ENCODE measurements at places on chromosomes 3 and 15.

GRCh38 chr15:47908486-47908885, 191.2 kb downstream of the SEMA6D start:
- DNase-seq = no peak

- DNase-seq = no peak
These were observed 236.9 kb upstream of the ICE2 start for GRCh38 chr15:60715859-60716258.

- DNase-seq = no peak
These were observed 446.8 kb downstream of the WDR72 start for GRCh38 chr15:53312707-53313106.

- no peak for DNase-seq
These were observed 50.5 kb downstream of the HRH1 start for GRCh38 chr3:11204697-11205348.

GRCh38 chr3:31213869-31214486, 318.7 kb upstream of the STT3B start:
- DNase-seq = no peak

GRCh38 chr15:89599021-89599420, 23.8 kb downstream of the TICRR start:
- no peak for DNase-seq

GRCh38 chr3:19476281-19476680, 328.0 kb downstream of the KCNH8 start:
- no peak for DNase-seq

GRCh38 chr3:31173118-31173718, 278.8 kb upstream of the GADL1 start:
- no peak for DNase-seq

- DNase-seq = no peak
These were observed 56.7 kb downstream of the RPL22L1 start for GRCh38 chr3:170813266-170813665.

DNA sequence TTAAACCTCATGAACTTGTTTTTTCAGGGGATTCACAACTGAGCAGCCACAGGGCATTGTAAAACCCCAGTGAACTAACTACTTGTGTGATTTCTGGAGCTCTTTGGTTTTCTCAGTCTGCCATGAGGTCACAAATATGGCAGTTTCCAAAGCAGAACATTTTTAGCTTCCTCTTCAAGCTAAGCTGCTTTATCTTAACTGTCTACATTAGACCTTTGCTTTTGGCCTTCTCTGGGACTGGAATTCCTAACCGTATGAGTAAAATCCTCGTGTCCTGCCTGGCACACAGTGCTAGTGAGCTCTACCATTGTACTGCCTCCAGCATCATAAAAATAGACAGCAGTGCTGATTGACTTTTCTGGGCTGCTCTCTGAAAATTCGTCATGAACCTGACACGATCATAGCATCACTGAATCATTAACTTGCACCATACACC, 22.1 kb downstream of the CDIN1 start:
- no peak for DNase-seq

DNA sequence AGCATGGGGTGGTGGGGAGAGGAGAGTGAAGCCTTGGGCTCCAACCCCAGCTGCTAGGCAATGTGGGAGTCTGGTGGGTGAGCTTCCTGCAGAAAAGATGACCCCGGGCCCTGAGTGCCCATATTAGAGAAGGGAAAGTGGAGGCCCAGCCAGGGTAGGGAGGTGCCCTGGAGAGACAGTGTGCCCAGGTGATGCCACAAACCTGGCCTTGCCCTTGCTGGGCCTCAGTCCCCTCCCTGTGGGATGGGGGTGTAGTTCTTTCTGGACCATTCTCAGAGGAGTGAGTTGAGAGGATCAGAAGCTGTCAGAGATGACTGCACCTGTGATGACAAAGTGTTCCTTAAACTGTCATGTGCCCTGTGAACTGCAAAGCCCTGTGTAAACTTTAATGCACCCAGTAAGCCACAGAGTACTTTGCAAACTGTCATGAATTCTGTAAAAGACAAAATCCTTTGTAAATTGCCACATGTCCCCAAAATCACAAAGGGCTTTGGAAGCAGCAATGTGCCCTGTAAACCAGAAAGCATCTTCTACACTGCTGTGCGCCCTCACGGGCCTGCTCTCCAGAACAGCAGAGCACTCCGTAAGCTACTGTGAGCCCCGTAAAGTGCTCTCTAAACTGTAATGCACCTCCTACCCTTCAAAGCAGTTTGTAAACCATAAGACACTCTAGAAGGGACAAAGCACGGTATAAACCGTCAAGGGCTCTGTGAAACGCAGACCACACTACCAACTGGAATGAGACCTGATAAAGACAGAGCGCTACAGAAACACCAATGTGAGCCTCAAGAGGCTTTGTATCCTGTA, 51.3 kb upstream of the FGD5 start:
- DNase-seq = no peak

DNA sequence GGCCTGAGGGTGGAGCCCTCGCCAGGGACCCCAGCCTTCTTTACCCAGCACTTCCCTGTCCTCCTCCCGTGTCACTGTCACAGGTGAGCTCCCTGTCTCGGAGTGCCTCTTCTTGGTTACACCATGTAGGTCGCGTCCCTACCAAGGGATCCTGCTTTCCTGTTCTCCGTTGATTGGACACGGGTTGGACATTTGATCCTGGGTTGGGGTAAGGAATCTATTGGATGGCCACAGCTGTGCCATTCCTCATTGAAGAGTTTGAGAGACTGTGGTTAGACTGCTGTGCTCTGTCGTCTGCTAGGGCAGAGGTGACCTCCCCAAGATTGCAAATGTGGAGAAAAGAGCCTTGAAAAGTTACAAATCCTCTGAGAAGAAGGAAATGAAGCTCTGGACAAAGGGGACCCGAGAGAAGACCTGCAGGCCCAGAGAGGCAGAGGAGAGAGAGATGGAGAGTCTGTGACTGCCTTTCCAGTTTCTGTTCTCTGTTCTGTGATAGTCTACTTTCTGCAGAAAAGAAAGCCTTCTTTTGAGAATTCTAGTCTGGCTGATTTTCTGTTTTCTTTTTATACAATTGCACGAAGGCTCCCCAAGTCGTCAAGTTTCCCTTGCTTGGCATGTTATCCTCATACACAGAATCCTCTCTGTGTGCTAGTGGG, 325.7 kb upstream of the RGMA start:
- no peak for DNase-seq

DNA sequence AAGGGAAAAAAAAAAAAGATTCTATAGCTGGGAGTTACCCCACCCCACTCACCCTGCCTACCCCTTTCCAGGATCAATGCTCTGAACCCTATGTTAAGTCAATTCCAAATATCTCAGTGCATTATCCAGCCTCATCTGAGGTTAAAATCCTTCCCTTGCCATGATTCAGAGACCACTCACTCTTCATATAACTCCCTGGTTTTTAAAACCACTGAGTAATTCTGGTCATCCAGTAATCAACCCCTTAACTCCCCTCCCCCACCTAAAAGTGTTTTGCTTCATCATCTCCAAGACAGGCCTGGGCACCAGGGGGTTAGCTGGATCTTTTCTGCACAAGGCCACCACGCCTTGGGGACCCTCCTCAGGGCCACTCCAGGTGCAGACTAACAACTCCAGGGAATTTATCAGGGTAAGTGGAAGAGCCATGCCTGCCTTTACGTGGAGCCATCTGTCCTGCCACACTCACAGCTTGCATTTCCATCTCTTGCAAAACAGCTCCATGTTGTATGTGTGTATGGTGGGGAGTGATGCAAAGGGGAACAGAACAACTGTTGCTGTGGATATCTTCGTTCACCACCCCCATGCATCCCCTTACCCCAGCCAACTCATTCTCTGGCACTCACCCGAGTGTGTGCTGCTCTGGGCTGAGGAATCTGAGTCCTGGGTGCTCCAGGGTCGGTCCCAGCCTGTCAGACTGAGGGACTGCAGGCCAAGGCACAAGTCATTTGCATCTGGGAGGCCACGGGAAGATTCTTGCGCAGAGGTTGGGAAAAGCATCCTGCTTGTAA, 30.7 kb upstream of the RPS17 start:
- no peak for DNase-seq

DNA sequence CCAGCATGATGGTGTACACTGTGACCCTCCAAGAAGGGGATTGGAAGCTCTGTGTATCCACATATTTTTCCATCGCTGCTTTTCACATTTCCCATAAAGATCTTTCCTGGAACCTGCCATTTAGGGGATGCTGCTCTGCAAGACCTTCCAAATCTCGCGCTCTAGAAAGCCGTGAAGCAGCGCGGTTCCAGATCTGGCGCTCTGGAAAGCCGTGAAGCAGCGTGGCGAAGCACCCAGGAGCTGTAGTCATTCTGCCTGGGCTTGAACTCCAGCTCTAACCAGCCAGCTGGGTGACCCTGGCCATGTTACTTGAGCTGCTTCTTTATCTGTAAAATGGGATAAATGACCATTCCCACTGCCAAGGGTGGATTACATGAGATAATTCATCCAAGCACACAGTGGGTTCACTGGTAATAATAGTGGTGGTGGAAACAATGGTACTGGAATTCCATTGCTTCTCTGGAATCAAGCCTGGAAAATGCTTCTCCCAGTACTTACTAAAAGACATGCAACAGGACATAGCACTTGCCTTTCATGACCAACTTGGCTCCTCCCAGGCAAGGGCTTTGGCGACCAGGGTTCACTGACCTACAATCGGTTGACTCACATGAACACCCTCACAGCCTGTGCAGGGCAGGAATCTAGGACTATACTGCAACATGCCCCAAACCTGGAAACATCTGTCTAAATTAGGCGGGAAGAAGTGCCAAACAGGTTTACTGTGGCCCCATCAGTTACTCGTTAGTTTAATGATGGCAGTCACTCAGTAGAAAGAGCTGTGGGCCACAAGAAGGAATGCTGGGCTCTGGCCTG, 70.7 kb downstream of the XXYLT1 start:
- DNase-seq = no peak

DNA sequence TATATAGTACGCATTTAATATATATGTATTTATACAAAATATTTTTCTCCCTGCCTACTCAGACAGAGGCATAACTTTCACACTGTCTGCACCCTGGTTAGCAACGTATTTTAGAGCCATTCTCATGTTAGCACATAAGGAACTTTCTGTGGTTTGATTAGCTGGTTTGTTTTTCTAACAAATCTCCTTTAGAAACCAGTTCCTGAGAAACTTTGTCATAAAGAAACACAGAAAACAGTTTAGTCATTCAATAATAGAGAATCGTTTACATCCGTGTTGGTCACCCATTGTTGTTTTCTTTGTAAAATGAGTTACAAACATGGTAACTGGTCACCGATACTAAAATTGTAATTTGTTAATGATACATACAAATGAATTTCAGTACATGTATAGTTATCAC, 5.9 kb upstream of the NGRN start:
- no peak for DNase-seq

DNA sequence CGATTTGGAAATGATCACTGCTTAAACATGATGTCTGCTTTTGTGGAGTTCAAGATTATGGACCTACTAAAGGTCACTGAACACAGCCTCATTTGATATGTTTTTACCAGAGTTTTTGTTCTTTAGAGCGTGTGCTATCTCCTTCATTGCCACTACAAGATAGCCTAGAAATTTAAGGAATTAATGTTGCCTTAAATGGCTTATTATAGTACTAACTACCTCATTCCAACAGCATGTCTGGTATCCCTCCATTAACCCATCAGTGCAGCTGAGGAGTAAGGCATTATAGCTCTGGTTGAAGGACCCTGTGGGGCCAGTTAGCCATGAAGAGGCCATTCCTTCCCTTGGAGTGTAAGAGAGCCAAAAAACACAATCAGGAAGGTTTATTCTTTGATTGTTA, 2.3 kb upstream of the FAM43A start:
- DNase-seq = no peak

DNA sequence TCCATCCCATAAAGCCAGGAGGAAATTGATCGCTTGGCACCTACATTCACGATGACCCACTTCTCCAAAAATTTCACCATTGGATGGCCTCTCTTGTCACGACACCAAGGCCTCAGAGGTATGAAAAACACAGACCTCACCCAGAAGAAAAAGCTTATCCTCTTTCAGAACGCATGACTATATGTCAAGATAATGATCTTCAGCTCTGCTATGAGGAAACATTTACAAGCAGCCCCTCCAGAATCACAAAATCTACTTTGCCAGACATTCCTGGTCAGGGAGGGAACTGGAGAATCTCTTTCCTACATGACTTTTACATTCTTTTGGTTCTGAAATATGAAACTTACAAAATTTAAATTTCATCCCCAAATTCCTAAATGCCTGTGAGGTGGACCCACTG, 122.7 kb downstream of the WNT5A start:
- no peak for DNase-seq

GRCh38 chr3:107368654-107369398, 8.4 kb upstream of the CCDC54 start:
- DNase-seq = no peak

- no peak for DNase-seq
These were observed 487 bp downstream of the DUOX2 start for GRCh38 chr15:45113380-45113990.

DNA sequence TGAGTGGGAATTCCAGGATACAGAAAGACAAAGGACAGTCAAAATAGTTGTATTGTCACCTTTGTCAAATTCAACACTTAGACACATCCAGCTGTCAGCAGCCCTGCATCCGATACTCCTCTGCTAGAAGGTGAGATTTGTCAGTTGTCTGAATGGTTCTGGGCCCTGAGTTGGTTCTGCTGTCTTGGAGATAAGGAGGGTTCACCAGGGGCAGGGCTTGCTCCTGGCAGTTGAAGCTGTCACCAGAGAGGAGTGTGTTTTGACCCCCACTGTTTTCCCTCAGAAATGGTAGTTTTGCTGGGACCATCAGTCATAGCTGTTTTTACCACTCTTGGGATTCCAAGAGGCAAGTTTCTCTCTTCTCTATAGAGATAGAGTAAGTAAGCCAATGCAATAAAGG, 3.2 kb upstream of the KY start:
- no peak for DNase-seq

All from right renal pelvis (tissue), 4 donors.